ENCODE measurements at places on chromosomes 4 and X. TPM values are rescaled to one million over a fixed set of nuclear protein-coding genes. Genes with fewer than 3 reads are reported as not detected.

GRCh38 chr4:163556650-163557391 lies 62.3 kb downstream of the TMA16 start:
- no peak for DNase-seq

DNA sequence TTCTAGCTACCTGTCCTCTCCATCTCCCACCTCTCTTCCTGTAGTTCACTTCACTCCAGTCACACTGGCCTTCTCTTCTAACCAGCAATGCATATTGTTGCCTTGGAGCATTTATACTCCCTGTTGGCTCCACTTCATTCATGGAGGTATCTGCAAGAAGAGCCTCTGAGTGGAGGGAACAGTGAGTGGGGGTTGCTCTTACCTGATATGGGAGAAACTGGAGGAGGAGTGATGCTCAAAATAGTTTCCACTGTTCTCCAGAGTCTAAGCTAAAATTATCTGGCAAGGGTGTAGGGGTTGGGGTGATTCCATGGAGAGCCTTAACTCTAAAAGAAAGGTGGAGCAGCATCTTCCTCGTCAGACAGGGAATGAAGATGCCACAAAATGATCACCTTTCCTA lies 28.9 kb upstream of the DDX53 start:
- no peak for DNase-seq

EIF4E gene
- total RNA-seq, result 121 TPM

GRCh38 chr4:18056030-18056429 lies 34.5 kb upstream of the LCORL start:
- DNase-seq, result no peak

NUDT11 gene
- 2.8 TPM for total RNA-seq
